Stimulated activated CD4-positive, alpha-beta T cell treated with anti-CD3 and anti-CD28 coated beads, Interleukin-4, amount 100 ng/mL, for 48 hours (primary cell): ENCODE measurements at places on chromosomes 5 and 9.

- DNase-seq, result no peak
These were observed 11.6 kb downstream of the ABL1 start for GRCh38 chr9:130846487-130847305.

GRCh38 chr5:150989695-150990094 lies 30.7 kb upstream of the GPX3 start:
- no peak for DNase-seq

DNA sequence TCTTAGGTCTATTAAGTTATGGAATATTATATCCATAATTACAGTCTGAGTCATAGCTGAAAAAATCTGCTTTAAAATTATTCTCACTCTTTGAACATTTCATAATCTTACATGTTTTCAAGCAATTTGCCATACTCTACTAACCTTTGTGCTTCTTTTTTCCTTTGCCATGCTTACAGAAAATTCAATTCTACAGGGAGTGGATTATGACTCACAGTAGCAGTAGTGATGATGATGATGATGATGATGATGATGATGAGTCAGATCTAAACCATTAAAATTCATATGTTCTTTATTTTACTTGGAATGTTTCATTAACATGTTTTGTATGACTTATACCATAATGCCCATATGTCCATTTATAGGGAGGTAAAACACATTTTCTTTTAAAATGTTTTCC lies 207.1 kb downstream of the VPS13A start:
- no peak for DNase-seq

GRCh38 chr9:69671311-69671878 lies 776 bp downstream of the APBA1 start:
- DNase-seq, result no peak

GRCh38 chr5:134143431-134143830 lies 28.9 kb downstream of the TCF7 start:
- no peak for DNase-seq

GRCh38 chr9:87618226-87618625 lies 107.7 kb upstream of the CTSL start:
- no peak for DNase-seq

- no peak for DNase-seq
These were observed 471.3 kb downstream of the MAT2B start for GRCh38 chr5:163976696-163977095.

DNA sequence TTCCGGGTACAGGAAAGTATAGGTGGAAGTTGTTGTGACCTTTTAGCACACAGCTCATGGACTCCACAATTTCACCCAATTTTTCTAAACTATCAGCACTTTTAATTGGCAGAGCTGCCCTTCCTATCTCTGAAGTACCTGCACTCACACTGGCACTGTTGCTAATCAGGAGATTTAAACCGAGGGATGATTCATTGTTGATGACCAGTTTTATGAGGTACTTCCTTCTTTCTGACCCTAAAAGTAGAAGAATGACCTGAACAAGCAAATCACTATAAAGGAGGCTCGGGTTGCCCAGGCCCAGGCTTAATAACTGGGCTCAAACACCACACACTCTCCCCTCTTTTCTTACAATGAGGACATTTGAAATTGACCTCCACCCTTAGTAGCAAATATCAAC lies 105.9 kb downstream of the KCNN2 start:
- no peak for DNase-seq

GRCh38 chr9:28073270-28073669 lies 500.0 kb upstream of the C9orf72 start:
- no peak for DNase-seq

GRCh38 chr5:53170746-53171349 lies 61.3 kb upstream of the MOCS2 start:
- DNase-seq, result no peak

- DNase-seq, result no peak
These were observed 16.5 kb upstream of the SEC16A start for GRCh38 chr9:136499071-136499934.

DNA sequence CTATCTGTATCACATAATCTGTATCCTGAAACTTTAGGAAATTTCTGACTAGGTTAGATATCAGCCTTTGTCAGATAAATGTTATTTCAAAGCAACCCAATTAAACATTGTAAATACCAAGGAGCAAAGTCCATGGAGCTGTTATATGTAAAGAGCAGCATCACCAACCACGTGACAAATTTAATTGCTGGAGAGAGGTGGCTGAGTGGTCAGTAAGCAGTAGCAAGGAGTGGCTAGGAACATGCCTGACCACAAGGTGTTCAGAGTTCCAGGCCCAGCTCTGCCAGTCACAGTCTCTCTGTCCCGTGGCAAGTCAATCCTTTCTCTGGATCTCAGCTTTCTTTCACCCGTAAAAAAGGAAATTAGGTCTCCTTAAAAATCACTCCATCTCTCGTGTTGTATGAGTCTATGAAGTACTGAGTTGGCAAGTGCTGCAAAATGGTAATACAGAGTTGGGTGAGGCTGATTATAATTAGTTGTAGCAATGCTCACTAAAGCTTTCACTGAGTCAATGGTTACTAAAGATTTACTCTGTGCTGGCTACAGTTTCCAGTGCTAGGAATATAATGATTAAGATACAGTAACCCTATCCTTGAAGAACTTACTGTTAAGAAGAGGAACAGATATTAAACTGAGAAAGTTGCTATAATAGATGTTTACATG lies 166.1 kb downstream of the GNAQ start:
- DNase-seq, result no peak
